ENCODE measurements at places on chromosomes 12 and 14. TPM values are rescaled to one million over a fixed set of nuclear protein-coding genes. Genes with fewer than 3 reads are reported as not detected.

The LRP1-AS gene
- total RNA-seq: not detected

The CACNA1C gene
- total RNA-seq: 0.82 TPM

The MOK gene
- total RNA-seq: 3.1 TPM

The SLC10A1 gene
- not detected for total RNA-seq

The PLEK2 gene
- total RNA-seq: not detected

The ACADS gene
- 7.7 TPM for total RNA-seq

- DNase-seq: no peak
- no peak overlapping the region for H3K27ac ChIP-seq
- peaks cover 6% of the 10 kb centered on the region for H3K4me1 ChIP-seq
Measured at GRCh38 chr12:14824012-14824634, 10.1 kb upstream of the SMCO3 start.

DNA sequence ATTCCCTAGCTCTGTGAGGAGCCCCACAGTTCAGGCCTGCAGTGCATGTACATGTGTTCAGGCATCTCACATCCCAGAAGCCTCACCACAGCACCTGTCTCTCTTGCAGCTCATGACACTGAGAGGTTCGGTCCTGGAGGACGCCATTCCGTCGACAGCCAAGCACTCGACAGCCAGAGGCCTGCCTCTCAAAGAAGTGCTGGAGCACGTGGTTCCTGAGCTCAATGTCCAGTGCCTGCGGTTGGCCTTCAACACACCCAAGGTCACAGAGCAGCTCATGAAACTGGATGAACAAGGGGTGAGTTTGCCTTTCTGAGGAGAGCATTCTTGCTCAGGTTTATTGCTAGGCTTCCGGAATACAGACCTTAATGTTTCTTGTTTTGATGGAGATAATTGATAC, 308.3 kb upstream of the RGS6 start:
- no peaks in the 10 kb centered on the region for H3K36me3 ChIP-seq
- H3K27me3 ChIP-seq: no peaks in the 10 kb centered on the region
- no peak for DNase-seq
- H3K4me3 ChIP-seq: no peak overlapping the region
- no peak overlapping the region for H3K27ac ChIP-seq
- H3K4me1 ChIP-seq: no peaks in the 10 kb centered on the region

DNA sequence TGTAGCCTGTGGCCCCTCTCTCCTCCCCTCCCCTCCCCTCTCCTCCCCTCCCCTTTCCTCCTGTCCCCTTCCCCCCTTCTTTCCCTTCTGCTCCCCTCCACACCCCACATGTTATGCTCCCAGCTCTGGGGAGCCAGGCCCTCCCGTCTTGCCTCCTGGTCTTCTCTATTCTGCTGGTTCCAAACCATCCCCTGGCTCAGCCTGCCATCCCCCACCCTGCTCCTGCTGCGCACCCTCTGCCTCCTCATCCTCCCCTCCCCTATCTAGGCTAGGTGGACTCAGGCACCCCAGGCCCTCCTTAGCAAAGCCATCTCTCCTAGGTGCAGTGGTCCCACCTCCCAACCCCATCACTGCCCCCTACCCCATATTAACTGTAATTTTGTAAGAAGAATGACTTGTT, 99.5 kb downstream of the CALM1 start:
- peaks cover 7% of the 10 kb centered on the region for H3K4me1 ChIP-seq
- no peak overlapping the region for H3K27ac ChIP-seq
- H3K27me3 ChIP-seq: no peaks in the 10 kb centered on the region
- no peak for DNase-seq

- H3K36me3 ChIP-seq: no peaks in the 10 kb centered on the region
- H3K4me1 ChIP-seq: no peaks in the 10 kb centered on the region
- H3K4me3 ChIP-seq: no peak overlapping the region
- no peaks in the 10 kb centered on the region for H3K27me3 ChIP-seq
Measured at GRCh38 chr12:110606253-110606611, 7.7 kb upstream of the TCTN1 start.

DNA sequence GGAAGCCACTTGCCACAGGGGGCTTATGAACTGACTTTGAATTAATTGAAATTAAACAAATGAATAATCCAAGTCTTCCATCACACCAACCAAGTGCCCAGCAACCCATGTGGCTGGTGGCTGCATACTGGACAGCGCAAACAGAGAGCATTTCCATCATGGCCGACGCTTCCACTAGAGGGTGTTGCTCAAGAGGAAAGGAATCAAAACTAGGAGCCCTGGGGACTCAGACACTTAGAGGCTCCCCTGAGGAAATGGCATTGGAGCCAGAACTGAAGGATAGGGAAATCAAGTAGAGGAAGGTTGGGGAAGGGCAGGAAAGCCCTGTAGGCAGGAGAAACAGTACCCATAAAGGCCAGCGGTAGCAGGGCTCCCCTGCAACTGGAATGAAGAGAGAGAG, 50.6 kb upstream of the NUAK1 start:
- peak; percentile 48 for DNase-seq
- H3K27ac ChIP-seq: no peak overlapping the region
- H3K36me3 ChIP-seq: no peaks in the 10 kb centered on the region
- peaks cover 7% of the 10 kb centered on the region for H3K4me1 ChIP-seq

GRCh38 chr12:54649825-54650224, 1.7 kb upstream of the DCD start:
- DNase-seq: no peak
- H3K27ac ChIP-seq: no peak overlapping the region
- no peaks in the 10 kb centered on the region for H3K4me1 ChIP-seq
- no peaks in the 10 kb centered on the region for H3K27me3 ChIP-seq

DNA sequence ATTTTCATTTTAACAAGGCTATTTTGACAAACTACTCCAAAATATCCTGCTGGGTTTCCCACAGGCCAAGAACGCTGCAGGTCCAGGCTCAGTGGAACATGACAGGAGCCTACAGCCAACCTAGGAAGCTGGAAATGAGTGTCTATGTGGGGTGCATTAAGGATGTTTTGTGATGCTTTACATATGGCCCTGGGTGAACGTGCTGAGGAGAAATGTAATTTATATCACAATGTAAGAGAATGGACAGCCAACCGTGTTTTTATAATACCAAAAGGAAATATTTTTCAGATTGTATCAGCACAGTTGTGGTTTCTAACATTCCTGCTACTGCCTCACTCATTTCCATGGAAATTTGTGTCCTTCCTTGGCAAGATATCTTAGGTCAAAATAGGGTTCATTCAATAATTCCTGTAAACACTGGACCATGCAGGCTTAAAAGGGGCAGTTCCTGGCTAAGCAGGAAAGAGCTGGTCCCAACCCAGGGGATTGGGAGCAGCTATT, 51.5 kb downstream of the ST8SIA1 start:
- H3K27me3 ChIP-seq: no peaks in the 10 kb centered on the region
- DNase-seq: no peak
- no peaks in the 10 kb centered on the region for H3K36me3 ChIP-seq
- no peak overlapping the region for H3K27ac ChIP-seq

- no peaks in the 10 kb centered on the region for H3K27me3 ChIP-seq
- H3K4me3 ChIP-seq: no peak overlapping the region
- H3K27ac ChIP-seq: no peak overlapping the region
- peaks cover 20% of the 10 kb centered on the region for H3K4me1 ChIP-seq
Measured at GRCh38 chr12:95723693-95724384, 66.7 kb downstream of the NTN4 start.

DNA sequence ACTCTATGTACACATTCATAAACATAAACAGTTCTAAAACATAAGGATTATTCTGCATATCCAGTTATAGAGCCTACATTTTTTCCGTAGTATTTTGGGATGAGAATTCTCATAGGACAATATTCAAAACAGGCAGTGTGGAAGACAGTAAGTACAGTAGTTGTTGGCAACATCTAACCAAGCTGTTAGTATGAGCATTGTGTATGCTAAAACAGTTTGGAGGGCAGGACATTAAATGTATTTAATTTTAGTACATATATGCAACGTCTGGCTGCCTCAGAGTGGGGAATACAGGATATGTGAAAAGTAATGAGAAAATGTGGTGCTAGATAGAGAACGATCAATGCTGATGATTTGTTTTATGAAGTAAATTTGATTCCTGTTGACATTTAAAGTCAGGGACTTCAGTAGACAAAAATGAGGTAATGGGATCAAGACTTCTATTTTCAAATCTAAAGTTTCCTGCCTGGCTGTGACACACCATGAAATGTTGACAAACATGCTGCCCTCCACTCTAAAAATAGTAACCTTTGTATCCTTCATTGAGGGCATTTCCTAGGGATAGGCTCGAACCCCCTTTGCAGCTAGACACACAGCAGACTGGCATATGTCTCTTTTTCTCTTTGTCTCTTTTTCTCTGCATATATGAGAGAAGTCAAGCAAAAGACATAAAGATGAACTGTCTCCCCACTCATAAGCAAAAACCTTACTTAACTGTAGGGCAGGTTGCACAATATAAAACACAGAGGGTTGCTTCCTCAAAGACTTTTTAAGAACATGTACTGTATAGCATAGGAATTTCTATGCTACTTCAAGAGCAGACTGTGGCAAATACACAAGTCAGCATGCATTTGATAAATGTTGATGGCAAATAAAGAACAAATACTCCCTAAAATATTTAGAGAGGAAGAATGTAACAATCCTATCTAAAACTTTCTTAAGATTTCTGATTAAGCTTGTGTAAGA, 75.5 kb upstream of the GTF2A1 start:
- no peak for DNase-seq
- H3K27ac ChIP-seq: no peak overlapping the region
- no peaks in the 10 kb centered on the region for H3K36me3 ChIP-seq
- no peaks in the 10 kb centered on the region for H3K27me3 ChIP-seq
- no peak overlapping the region for H3K4me3 ChIP-seq
- 0 out of 2 replicates have a peak, but pooled peaks cover 3% of the 10 kb centered on the region for H3K4me1 ChIP-seq

DNA sequence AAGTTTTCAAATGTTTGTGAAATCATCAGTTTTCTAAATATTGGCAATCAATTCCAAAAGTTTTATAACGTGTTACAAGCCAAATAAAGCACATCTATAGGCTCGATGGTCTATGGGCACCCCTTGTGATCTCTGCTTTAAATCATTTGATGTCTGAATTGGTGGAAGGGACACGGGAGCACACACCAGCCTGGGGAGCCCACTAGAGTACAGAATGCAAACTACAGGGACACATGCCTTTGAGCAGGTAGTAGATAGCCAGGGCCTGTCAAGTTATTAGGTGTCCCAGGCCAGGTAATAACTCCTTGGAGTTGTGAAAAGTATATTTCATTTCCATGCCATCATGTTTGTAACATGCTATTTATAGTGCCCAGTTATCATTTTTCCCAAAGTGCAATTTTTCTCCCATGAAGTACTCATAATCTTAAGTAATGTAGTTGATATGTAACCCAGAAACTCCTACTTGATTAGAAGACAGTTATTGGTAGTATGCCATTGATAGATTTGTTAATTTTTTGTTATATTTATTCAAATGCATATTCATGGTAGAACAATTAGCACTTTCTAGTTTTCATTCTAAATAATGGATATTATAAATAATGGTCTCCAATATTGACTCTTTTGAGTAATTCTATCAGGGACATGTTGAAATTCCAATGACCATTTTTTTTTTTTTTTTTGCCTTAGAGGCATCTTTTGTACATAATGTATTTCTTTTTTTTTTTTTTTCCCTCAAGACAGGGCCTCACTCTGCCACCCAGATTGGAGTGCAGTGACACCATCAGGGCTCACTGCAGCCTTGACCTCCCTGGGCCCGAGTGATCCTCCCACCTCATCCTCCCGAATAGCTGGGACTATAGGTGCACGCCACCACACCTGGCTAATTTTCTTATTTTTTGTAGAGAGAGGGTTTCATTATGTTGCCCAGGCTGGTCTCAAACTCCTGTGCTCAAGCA, 96.9 kb upstream of the FGD4 start:
- no peak overlapping the region for H3K4me3 ChIP-seq
- peak; percentile 83 for DNase-seq
- H3K36me3 ChIP-seq: no peaks in the 10 kb centered on the region
- no peak overlapping the region for H3K27ac ChIP-seq

GRCh38 chr14:69863083-69863482, 16.1 kb upstream of the SMOC1 start:
- no peak overlapping the region for H3K27ac ChIP-seq
- no peak overlapping the region for H3K4me3 ChIP-seq
- H3K36me3 ChIP-seq: no peaks in the 10 kb centered on the region
- no peaks in the 10 kb centered on the region for H3K27me3 ChIP-seq

DNA sequence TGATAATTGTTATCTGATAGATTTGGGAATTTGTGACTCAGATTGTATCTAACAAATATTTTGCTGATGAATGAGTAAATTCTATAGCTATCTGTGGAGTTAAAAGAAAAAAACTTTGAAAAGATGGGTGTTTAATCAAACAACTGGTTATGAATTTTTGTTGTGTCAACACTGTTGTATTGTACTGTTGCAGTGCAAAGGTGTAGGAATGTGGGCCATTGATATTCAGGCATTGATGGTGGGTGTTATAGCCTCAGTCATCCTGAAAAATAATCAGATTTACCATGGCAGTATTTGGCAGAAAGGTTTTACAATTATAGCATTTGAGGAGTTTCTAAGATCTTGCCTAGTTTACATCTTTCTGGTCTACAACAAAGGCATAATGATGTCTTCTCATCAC, 15.4 kb downstream of the DRAM1 start:
- DNase-seq: no peak
- H3K27me3 ChIP-seq: no peaks in the 10 kb centered on the region
- H3K36me3 ChIP-seq: no peaks in the 10 kb centered on the region
- peaks cover 4% of the 10 kb centered on the region for H3K4me1 ChIP-seq
- no peak overlapping the region for H3K27ac ChIP-seq

GRCh38 chr12:57539134-57539768, 7.7 kb downstream of the DCTN2 start:
- no peak for DNase-seq
- no peaks in the 10 kb centered on the region for H3K4me1 ChIP-seq
- H3K27me3 ChIP-seq: no peaks in the 10 kb centered on the region
- peaks cover 7% of the 10 kb centered on the region for H3K36me3 ChIP-seq
- no peak overlapping the region for H3K4me3 ChIP-seq

- H3K27ac ChIP-seq: no peak overlapping the region
- no peak overlapping the region for H3K4me3 ChIP-seq
- no peak for DNase-seq
Measured at GRCh38 chr12:56589783-56590182, 40.3 kb downstream of the BAZ2A start.

DNA sequence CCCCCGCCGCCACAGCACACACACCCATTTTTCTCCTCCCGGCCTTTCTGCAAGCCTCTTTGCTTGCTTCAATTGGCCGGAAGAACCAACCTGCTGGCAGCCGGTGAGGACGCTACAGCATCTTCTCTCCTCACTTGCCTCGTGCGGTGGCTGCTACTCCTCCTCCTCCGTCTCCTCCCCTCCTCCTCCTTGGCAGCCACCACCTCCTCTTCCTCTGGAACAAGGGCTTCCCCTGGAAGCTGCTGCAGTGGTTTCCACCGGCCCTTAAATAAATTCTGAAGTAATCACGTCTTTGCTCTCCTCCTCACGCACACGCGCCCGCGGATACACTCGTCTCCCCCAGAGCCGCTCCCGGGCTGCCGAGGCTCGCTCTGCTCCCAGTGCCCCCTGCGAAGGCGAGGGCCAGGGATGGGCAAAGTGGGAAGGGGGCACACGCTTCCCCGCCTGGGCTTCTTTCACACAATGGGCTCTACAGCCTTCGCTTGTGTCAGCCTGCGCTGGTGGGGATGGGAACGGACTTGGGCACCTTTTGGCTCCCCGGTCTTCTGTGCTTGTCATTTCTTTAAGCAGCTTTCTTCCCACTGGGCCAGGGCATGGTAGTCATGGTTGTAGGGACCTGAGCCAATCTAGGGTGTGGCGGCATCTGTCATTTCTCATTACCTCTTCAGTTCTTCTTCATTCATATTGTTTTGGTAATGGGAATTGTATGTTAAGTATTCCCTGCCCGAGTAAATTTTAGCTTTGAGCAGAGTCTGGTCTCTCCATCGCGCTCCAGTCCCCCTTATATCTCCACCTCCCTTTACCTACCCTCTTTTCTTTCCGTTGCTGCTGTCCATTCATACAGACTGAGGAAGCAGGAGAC, at the start of gene PPFIA2:
Gene PPFIA2 (minus strand): TSS at position 161 of the 862 bp plus-strand sequence.
- H3K27ac ChIP-seq: no peak within 1 kb of the TSS
- peaks cover 4% of the 10 kb centered on the region for H3K4me1 ChIP-seq
- no peaks in the 10 kb centered on the region for H3K36me3 ChIP-seq
- H3K27me3 ChIP-seq: peaks cover 41% of the 10 kb centered on the region
- peak within 1 kb of the TSS; percentile 86 for H3K4me3 ChIP-seq
